HEK293T (cell line): ENCODE measurements at places on chromosomes 11 and 22.

GRCh38 chr22:29259253-29259899 is 8.4 kb downstream of the RHBDD3 start:
- DNase-seq: peak; percentile 65

DNA sequence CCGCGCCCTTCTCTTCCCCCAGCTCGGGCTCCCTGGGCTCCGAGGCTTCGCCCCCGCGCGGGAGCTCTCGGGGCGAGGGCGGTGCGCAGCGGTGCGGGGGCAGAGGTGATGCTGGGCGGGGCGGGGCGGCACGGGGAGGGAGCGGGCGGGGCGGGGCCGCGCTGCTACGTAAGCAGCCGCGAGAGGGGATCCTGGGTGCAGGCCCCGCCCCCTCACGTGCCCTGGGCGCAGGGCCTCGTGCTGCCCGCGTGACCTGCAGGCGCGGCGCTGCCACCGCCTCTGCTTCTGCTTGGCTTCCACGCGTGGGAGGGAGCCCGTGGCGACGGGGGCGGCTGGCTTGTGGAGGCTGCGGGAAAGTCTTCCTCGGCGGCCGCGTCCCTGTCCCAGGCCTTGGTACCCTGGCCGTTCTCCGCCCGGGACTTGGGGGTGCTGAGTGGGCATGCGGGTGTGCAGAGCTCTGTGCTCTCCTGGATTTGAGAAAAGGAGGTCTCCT is 132.6 kb upstream of the HSD17B12 start:
- DNase-seq: peak; percentile 66

DNA sequence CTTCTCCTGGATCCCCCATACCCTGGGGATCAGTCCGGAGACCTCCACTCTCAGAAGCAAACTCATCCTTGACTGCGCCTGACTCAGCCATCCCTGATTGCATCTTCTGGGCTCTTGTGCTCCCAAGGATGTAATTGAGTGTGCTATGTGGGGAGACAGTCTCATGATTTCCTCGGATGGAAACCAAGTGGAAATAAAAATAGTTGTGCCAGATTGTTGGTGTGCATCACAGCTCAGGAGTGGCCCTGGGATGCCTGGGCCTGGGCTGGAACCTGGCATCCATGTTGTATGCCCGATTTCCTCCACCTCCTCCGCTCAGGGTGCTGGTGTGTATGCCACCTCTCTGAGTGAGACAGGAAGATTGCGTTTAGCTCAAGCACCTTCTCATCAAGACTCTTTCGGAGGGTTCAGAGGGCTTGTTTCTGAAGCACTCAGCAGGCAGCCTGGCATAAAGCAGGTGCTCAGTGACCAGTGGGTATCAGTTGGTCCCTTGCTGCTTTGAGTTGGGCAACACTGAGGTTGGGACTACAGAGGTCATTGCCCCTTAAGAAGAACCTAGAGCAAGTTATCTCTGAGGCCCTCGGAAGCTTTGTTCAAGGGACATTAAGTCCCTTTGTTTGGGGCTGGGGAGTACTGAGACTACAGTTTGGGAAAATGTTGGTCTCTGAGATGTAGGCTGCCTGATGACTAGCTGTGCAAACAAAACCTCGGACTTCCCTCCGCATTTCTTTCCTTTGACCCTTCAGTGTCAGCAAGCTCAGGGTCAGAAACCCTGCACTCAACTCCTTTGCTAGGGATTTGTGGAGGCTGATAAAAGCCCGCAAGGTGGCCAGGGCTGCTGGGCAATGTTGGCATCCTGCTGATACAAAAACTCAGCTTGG is 24.8 kb upstream of the MICAL2 start:
- no peak for DNase-seq

GRCh38 chr11:69010361-69010891 is 2.6 kb downstream of the MRGPRF start:
- DNase-seq: no peak

DNA sequence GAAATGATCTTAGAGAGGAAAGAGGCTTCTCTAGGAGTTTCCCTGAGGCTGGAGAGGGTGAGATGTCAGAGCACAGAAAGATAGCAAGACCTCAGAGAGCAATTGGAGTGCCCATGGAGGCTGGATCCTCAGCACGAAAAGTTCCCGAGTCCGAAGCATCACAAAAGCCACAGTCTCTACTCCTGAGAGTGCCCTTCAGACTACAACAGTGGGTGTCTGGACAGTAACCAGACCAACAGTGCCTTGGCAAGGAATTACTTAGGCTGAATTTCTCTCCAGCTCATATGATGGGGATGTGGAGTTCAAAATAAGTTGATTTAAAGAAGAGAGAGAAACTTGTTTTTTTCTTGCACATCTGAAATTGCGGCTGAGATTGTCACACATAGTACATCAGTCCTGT is 31.9 kb upstream of the PSMA1 start:
- DNase-seq: no peak

DNA sequence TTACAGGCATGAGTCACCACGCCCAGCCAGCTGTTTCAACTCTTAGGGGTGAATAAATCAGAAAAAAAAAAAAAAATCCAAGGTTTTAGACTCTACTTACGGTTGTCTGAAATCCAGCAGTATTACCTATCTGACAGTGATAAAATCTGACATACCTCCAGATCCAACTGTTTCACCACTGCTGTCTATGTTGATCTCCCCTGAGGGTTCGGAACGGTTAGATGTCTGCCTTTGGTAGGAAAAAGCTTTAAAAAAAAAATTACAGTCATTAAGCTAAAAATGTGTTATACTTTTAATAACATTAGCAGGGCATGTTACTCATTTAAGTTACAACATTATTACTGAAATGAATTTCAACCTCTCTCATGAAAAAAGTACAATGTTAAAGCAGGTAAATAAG is 21.1 kb downstream of the NCAPD3 start:
- DNase-seq: no peak

DNA sequence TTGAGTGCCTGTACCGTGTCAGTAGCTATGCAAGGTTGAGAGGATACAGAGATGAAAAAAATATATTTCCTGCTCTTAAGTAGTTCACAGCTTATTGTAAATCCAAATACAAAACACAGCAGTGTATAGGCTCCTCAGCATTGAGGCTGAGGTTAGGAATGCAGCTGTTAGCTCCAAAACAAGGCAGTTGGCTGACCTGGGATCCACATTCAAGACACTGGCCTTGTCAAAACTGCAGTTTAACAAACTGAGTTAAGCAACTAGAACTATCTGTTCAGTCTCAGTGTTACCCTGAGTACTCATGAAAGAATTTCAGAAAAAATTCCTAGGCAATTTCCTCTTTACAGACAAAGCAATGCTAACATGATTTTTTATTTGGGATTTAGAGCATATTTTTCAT is 42.8 kb downstream of the REXO2 start:
- no peak for DNase-seq

- no peak for DNase-seq
These were observed 61.4 kb downstream of the PPFIA1 start for GRCh38 chr11:70331901-70332300.

GRCh38 chr11:116294630-116295029 is 478.2 kb downstream of the BUD13 start:
- DNase-seq: no peak

- no peak for DNase-seq
These were observed 3.7 kb downstream of the MAFF start for GRCh38 chr22:38205261-38206128.

DNA sequence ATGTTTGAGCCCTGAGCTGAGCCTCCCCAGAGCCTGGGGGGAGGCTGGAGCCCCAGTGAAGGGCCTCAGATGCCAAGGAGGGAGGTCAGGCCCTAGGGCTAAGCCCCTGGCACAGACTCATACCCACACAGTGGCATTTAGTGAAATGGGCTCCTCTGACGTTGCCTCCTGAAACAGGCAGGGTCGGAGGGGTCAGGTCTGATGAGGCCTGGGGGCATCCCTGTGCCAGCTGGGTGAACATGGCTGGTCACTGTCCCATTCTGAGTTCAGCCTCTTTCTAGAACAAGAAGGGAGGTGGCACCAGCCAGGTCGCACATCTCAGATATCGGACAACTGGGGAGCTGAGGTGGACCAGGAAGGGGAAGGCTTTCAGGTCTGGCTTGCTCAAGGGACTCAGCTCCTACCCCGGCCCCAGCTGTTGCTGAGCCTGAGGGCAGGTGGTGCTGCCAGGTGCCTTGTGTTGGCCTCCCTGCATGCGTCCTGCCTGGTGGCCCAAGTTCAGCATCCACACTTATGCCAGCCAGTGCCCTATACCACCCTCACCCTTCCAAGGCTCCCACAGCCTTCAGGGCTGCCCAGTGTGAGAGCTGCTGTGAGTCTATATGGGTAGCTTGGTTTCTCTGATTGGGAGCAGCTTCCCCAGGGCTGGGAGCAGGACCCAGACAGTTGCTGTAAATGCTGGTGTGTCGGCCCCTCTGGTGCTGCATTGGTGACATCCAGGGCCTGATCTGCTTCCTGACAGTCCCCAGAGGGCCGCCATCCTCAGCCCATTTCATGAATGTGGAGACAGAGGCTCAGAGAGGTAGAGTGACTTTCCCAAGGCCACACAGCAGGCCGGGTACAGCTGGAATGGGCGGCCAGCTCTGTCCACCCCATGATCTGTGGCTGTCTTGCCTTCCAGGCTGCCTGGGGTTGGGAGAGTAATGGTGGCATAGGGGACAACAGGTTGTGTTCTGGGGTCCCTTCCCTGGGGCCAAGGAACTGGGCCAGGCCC is 32.8 kb upstream of the PPARA start:
- no peak for DNase-seq

DNA sequence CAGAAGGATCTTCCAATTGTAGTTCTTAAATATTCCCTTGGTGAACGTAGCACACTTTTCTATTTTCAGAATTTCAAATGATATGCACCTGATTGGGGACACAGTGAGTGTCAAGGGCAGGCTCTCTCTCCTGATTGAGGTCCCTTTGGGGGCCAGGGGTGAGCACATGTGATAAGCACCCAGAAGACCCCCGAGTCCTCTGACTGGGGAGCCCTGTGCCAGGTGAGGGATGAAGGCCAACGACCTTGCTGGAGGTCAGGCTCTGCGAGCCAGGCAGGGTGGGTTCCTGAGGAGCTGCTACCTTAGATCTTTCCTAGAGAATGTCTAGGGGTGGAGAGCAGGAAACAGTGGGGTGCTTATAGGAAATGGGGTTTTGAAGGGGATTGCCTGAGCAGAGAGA is 1253.9 kb downstream of the BRD1 start:
- no peak for DNase-seq

- DNase-seq: peak; percentile 65
These were observed 29.7 kb downstream of the ZFTA start for GRCh38 chr11:63738720-63739360.

DNA sequence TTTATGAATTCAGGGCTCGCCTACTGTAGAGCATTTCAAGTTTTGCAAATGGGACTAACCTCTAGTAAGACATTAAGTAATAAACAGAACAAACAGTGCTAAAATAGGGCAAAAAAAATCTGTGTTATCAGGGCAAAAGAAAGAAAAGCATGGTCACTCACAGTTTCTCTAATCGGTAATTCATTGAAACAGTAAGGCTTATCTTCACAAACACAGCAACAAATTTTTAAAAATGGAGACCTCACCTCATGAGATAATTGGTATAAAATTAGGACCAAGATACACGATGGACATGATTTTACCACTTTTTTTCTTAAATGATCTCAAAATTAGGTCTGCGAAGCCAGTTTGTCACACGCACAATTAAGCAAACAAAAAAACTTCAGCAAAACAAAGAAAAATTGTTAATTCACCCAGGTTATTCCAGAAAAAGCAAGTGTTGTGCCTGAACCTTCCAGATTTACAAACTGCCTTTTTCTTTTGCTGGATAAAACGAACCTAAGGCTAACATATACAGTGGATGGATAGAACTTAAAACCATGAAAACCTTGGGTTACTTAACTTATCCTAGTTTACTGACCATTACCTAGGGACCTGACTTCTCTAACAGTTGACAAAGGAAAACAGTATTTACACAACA is 1.4 kb downstream of the TMEM123 start:
- no peak for DNase-seq

GRCh38 chr11:115153135-115153534 is 351.1 kb downstream of the CADM1 start:
- no peak for DNase-seq

DNA sequence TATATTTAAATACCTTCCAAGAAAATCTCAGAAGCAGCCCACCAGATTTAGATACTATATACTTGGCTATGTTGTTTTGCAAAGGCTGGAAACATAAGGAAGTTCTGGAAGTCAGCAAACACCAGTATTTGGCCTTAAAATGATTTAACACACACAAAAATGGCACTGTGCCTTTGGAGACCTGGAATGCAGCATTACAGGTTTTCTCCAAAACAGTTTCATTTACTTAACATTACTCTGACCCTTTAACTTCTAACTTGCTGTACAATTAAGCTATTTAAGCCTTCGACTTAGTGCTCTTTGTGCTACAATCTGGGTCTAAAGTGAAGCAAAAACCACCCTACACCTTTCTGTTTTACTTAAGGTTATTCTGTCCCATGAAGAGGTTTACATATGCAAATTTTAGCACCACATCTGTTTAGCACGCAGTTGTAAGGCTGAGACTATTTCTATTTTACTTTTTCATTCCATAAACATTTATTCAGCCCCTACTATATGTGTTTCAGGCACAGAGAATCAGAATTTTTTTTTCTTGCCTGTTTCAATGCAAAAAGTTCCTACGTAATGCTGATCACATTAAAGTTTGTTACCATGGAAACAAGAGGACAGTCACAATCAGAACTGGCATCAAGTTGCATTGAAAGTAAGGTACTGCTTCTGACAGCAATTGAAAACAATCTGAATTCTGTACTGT is 70.3 kb downstream of the MAML2 start:
- no peak for DNase-seq

GRCh38 chr22:41237707-41238569 is 2.8 kb downstream of the CHADL start:
- DNase-seq: no peak

GRCh38 chr11:68398995-68399851 is 61.3 kb upstream of the PPP6R3 start:
- no peak for DNase-seq

GRCh38 chr11:69964247-69964643 is 113.9 kb upstream of the ANO1 start:
- DNase-seq: no peak
